Stimulated activated CD8-positive, alpha-beta memory T cell treated with anti-CD3 and anti-CD28 coated beads, Interleukin-15, amount 100 ng/mL, for 4 hours (primary cell): ENCODE measurements at places on chromosomes 4 and X.

DNA sequence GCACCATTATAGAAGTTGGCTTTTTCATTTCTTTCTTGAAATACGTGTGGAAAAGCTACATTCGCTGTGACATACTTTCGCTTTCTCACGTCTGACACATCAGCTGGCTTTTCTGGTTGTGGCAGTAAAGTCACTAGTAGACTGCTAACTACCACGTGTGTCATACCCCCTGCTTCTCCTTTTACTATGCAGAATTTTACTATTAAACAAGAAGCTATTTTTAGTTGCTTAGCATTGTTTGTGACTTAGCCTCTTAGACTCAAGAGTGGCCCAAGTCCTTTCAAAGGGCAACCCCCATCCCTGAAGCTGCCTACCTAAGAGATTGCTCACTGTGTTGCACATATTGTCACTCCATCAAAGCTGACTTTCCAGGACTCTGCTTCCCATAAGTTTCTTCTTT is 2.1 kb upstream of the IL2 start:
- DNase-seq: no peak

- no peak for DNase-seq
These were observed 196.8 kb downstream of the IL15 start for GRCh38 chr4:141833209-141833608.

DNA sequence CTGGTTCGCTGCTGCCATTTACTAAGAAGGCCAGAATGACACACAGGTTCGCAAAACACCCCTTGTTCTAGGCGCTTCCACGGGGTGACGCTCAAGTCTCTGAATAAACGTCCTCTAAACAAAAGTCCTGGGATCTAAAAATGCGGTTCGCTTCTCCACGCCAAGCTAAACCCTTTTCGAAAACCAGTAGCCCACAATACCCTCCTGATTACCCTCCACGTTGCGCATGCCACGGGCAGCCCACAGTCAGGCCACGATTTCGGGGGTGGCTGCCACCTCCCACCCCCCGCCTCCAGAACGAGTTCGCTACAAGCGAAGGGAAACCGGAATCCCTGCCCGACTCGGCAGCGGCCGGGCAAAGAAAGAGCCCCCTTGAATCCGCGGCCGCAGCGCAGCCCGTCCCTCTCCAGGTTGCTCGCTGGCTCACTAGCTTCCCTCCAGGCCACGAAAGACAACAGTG is 423 bp downstream of the RPL39 start:
- peak; percentile 35 for DNase-seq

DNA sequence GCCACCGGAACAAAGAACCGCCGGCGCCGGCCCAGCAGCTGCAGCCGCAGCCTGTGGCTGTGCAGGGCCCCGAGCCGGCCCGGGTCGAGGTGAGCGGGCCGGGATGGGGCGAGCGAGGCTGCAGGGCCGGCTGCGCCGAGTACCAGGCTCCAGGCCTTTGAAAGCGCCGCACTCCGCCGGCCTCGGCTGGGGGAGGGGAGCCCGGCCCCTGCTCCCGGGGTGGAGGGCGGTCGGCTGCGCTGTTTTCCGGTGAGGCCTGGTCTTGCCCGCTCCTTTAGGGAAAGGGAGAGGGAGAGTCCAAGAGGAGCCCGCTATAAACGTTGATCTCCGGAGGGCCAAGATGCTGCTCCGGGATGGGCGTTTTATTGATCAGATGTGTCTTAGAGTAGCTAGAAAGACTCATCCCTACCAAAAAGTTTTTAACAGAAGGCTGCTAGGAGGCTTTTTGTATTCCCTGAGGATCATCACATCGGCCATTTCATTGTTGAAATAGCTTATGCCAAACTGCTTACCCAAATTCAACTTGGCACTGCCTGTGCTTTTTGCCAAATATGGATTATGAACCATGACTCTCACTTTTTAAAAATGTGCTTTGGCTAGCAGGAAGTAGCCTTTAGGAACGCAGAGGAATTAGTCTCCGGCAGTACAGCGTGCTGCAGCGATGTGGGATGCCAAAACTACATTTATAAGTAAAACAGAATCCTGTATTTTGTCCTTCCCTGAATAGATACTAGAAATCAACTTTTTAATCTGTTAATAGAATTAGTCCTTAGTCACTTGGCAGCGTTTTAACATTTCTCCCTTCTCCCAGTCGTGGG is 760 bp downstream of the TMEM165 start:
- no peak for DNase-seq

- DNase-seq: no peak
These were observed 42.4 kb upstream of the PABPC4L start for GRCh38 chr4:134243742-134244713.

DNA sequence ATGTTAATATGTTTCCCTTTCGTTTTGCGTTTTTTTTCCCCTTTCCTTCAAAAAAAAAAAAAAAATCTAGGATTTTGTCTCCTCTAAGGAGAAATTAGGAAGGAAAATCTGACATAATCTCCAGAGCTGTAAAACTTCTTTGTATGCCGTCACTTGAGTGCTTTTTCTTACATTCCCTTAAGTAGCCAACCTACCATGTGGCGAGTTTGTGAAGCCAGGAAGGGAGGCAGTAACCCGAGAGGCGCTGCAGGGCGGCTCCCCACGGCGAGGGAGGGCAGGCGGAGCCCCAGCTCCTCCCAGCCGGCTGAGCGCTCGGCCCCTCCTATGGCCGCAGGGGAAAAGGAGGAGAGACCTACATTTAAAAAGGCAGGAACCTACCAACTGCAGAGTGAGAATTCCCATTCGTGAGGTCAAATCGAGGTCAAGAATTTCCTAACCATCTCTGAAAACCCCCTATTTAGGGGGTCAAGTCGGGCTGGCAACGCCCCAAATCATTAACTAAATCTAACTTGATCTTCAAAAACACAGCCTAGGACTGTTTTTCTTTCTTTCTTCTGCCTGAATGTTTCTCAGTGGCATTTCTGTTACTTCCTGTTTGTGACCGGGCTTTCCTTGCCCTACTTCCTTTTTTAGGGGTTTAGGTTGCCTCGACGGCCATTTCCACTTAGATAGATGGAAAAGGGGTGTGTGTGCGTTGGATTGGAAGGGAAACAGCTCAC is 345.1 kb upstream of the KLF3 start:
- DNase-seq: peak; percentile 56

DNA sequence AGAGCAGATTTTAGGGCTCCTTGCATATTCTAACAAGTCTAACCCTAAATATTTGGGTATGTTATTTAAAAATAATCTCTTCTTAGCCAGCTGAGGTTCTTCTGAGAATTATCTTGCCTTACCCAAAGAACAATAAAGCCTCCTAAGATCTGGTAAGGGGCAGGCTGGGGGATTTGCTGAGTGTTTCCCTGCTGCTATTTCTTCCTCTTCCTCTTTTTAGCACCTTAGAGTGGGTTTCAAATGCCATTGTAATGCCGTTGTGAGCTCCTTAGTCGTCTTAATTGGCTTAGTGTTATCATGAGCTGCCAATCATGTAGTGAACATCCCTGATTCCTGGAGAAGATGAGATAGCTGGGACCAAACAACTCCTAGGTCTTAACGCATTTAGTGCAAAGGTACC is 15.4 kb downstream of the STOX2 start:
- no peak for DNase-seq

GRCh38 chrX:16702700-16703599 is 9.5 kb downstream of the CTPS2 start:
- DNase-seq: no peak

GRCh38 chr4:138251938-138252337 is 9.8 kb upstream of the SLC7A11 start:
- no peak for DNase-seq

- no peak for DNase-seq
These were observed 15.2 kb downstream of the GUCY1A1 start for GRCh38 chr4:155681886-155682285.

DNA sequence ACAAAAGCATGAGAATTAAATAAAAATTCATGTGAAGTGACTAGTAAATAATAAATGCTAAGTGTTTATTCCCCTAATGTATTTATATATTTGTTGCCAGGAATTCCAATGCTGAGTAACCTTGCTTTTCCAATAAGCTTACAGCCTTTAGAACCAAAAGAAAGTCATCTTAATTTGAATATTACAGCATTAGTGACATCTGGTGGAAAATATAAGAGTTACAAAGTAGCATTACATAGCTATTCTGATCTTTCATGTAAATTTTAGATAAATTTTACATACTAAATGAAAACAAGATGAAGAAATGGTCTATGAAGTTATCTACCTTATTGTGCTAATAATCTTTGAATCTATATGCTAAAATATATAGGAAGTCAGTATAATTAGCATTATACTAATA is 10.4 kb downstream of the MAD2L1 start:
- no peak for DNase-seq

DNA sequence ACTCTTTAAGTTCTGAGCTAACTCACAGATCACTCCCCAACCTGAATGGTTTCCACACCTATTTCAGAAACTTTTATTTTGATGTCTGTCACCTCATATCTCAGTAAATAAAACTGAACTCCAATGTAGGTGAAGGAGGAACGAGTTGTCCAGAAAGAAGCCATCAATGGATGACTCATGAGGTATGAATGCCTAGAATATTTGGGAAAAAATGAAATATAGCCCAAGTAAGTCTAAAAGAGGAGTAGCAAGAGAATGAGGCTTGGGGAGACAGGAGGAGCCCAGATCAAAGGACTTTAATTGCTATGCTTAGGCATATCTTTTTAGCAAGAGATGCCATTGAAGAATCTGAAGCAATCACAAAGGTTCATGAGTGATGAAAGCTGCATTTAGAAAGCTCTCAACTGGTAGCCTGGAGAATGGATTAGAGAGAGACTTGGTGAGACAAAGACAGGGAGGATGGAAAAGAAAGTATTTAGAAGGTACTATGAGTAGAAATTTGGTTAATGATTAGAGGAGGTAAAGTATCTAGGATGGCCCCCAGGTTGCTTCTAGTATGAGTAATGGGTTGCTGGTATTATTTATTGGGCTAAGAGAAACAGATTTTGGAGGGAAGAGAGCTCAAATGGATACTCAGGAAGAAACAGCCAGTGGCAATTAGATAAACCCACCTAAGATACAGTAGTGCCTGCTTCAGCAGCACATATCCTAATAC is 39.4 kb downstream of the NOCT start:
- DNase-seq: no peak

GRCh38 chr4:44056721-44057151 is 391.9 kb downstream of the KCTD8 start:
- no peak for DNase-seq

GRCh38 chrX:136665258-136665900 is 17.4 kb downstream of the CD40LG start:
- no peak for DNase-seq

GRCh38 chr4:67933755-67934154 is 29.5 kb downstream of the TMPRSS11A start:
- DNase-seq: no peak

DNA sequence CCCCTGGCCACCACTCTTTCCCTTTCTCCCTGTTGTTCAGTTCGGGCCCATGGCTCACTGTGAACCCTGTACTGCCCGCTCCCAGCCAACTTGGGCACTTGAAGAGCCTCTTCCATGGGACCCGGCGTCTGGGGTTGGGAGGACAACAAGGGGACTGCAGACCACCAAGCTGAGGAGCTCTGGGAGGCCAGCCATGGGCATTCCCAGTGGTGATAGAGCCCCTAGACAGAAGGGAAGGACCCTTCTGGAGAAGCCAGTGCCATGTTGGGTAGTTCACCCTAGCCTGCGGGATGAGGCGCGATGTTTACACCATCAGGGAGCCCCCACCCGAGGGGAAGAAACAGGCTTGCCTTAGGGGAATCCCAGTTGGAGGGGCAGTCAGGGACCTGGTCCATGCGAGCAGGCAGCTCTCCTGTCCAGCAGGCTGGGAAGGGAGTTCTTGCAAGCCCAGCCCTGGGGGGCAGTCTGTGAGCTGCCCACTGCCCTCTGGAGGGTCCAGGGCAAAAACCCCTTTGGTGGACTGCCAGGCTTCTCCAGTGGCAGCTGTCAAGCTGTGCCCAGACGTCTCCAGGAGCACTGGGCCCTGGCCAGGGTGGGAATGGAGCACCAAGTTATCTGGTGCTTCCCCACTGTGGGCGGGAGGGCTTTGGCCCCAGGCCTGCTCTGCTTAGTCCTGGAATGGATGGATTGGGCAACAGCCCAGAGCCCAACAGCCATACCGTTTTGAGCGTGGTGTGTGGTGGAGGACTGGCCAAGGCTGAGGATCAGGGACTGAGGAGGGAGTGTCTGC is 23.7 kb upstream of the UBA1 start:
- DNase-seq: no peak

DNA sequence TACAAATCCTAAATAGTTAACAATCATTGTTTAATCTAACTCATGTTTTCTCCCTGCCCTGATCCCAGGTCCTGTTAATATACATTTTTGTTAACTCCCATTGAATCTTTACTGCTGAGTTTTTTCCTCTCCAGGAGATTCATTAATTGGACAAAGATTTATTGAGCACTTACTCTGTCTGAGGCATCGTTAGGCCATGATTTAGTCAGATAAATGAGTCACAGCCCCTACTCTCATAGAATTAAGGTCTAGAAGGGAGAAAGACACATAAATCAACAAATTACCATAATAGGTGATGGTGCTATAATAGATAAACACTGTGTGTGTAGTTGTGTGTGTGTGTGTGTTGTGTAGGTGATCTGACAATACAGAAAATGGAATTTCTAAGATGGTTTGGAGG is 112.5 kb downstream of the MAPK10 start:
- no peak for DNase-seq

DNA sequence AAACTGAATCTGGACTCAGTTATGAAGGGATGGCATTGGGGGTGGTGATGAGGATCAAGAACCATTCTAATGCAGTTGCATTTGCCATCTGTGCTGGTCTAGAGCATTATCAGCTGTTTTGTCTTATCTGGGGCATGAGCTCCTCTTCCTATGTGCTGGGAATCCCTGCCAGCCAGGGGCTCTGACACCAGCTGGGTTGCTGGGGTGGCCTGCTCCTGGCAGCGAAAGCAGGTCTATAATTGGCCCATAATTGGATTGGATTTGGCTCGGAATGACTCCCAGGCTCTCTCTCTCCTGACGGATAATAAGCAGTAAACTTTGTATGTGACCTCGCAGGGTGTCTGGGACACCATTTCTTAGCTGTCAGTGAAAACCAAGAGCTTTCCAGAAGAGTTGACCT is 34.1 kb downstream of the SMPX start:
- DNase-seq: no peak

DNA sequence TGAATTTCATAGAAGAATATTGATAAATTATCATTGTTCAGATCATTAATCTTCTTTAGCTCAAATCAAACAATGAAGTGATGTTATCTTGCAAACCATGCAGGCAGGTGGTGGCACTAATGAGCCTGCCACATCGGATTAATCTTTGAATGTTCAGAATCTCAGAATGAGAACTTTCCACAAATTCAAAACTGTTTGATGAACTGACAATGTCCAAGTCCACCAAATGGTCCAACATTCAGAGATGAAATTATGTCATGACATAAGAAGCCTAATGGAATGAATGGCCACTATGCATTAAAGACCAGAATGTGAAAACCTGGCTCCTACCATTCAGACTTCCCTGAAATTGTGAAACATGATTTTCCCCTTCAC is 67.5 kb downstream of the SORBS2 start:
- DNase-seq: no peak

DNA sequence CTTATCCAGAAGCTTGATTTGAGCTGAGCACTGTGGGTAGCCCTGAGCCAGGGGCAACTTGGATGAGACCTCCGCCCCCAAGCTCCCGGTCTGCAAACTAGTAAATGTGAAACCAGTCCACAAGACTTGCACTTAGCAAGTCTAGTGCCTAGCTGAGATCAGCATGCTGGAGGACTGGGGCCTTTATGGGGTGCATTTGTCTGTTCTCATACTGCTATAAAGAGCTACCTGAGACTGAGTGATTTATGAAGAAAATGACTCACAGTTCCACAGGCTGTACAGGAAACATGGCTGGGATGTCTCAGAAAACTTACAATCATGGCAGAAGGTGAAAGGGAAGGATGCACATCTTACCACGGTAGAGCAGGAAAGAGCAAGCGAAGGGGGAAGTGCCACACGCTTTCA is 42.1 kb upstream of the HOPX start:
- no peak for DNase-seq

- DNase-seq: no peak
These were observed 157.9 kb downstream of the DHRSX start for GRCh38 chrX:2342874-2343273.
